ENCODE measurements at places on chromosomes 16 and 17.

- DNase-seq, result no peak
Observed at GRCh38 chr17:65515959-65516948, 45.2 kb downstream of the AXIN2 start.

DNA sequence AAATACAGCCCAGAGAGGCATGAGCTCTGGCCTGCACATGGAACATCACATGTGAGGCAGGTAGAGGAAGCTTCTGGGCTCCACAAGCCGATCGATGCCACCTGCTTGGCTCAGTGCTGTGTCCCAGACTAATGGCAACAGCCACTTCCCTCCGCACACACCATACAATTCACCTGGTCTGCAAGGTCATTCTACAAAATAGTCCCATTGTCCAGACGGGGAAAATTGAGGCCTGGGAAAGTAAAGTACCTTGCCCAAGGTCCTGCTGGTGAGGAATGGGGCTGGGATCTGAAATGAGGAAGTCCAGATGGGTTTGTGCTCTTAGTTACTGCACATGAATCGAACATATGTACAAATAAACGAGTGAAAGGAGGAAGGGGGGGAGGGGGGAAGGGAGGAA, 88.0 kb downstream of the LITAF start:
- DNase-seq, result no peak

GRCh38 chr16:2337431-2338296, 2.9 kb downstream of the ABCA3 start:
- no peak for DNase-seq

- no peak for DNase-seq
Observed at GRCh38 chr16:2511128-2511800, 2.5 kb upstream of the ATP6V0C start.

GRCh38 chr16:52912565-52913173, 140.0 kb downstream of the CHD9NB start:
- no peak for DNase-seq

- DNase-seq, result no peak
Observed at GRCh38 chr16:13793841-13794409, 126.0 kb upstream of the ERCC4 start.

DNA sequence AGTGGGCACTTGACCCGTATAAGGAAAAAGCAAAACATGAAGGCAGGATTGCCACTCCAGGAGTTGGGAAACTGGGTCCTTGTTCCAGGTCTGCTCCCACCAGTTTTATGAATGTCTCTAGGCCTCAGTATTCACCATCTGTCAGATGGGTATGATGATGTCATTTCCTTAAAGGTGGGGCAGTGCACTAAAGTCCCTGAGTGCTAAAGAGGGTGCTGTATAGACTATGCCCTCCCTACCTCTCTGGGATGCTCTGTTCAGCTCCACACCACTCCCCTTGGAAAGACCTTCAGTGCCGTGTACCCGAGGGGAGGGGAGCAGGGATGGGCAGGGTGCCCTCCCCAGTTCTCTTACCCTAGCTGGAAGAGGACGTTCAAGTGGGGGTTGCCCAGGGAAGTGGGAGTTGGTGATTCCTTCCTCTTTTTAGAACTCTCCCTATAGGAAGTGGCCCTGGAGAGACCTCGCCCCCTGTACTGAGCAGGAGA, 2.2 kb downstream of the LASP1 start:
- DNase-seq, result no peak

- no peak for DNase-seq
Observed at GRCh38 chr17:13734880-13735279, 133.2 kb upstream of the HS3ST3A1 start.

GRCh38 chr16:10088380-10088793, 93.8 kb downstream of the GRIN2A start:
- DNase-seq, result no peak

DNA sequence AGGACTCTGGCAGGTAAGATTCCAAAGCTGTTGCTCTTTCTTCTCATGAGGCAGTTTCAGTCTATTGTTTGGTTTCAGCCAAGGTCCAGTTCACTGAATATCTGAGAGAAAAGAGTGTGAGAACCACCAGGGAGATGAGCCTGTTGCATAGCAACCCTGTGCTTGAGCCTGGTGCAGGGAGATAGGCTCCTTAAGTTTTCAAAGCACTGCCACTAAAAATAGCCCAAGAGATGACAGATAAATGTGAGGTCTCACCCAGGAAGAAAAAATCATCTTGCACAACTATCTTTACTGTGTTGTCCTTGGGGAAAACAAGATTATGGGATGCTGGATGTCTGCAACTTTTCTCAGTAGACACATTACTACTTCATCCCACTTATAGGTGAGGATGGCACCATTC, 26.2 kb upstream of the NUDT7 start:
- no peak for DNase-seq

DNA sequence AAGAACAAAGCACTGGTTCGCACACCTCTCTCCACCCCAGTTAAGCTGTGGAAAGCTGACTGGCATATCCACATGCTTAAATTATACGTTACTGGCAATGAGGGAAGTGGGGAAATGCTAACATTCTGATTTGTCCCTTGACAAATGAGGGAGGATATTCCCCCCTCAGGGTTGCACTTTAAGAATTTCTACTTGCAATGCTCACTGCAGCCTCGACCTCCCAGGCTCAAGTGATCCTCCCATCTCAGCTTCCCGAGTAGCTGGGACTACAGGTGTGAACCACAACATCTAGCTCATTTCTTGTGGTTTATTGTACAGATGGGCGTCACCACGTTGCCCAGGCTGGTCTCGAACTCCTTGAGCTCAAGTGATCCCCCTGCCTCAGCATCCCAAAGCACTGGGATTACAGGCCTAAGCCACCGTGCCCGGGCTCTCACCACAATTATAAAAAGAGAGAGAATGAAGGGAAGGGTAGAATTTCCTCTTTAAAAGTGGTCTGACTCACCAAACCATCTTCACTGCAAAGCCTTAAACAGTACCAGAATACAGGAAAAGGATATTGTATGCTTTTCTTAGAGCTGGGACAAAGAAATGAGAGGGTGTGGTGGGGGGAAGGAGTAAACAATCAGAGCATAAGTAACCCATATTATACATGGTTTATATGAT, 38.9 kb downstream of the KANSL1 start:
- DNase-seq, result no peak

- no peak for DNase-seq
Observed at GRCh38 chr17:79670537-79671084, 59.8 kb upstream of the RBFOX3 start.

- no peak for DNase-seq
Observed at GRCh38 chr16:23342083-23342640, 40.1 kb downstream of the SCNN1B start.

DNA sequence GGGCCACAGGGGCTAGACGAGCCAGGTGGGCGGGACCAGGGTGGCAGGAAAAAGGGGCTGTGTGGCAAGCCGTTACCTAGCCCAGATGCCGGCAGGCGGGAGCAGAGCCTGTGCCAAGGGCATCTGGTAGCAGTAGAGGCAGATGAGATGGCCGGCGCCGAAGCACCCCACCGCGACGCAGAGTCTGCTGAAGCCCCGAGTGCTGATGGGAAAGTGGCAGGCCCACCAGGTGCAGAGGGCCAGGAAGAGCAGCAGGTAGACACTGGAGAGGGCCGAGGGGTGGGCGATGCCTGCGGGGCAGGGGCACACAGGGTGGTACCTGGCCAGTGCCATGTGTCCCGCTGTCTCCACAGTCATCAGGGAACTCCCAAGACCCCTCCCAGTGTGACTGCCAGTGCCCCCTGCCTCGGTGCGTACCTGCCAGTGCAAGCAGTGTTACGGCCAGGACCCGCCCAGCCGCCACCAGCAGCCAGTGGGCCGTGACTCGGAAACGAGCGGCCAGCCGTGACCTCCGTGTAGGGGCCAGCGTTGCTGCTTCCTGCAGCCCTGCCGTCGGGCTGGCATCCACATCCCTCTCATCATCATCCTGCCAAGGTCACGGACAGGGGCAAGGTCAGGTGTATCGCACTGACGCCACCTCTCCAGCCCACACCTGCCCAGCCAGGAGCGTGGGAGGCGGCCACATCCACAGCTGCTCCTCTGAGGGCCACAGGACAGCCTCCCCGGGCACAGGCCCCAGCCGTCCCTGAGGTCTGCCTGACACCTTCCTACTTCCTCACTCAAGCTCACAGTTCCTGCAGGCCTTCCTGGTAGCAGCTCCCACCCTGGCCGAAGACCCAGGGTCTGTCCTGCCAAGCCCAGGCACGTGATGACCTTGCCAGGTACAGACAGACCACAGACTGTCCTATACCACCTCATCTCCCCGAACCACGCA, 32.1 kb downstream of the CTU2 start:
- no peak for DNase-seq

- no peak for DNase-seq
Observed at GRCh38 chr16:69794486-69794885, 32.4 kb downstream of the WWP2 start.

DNA sequence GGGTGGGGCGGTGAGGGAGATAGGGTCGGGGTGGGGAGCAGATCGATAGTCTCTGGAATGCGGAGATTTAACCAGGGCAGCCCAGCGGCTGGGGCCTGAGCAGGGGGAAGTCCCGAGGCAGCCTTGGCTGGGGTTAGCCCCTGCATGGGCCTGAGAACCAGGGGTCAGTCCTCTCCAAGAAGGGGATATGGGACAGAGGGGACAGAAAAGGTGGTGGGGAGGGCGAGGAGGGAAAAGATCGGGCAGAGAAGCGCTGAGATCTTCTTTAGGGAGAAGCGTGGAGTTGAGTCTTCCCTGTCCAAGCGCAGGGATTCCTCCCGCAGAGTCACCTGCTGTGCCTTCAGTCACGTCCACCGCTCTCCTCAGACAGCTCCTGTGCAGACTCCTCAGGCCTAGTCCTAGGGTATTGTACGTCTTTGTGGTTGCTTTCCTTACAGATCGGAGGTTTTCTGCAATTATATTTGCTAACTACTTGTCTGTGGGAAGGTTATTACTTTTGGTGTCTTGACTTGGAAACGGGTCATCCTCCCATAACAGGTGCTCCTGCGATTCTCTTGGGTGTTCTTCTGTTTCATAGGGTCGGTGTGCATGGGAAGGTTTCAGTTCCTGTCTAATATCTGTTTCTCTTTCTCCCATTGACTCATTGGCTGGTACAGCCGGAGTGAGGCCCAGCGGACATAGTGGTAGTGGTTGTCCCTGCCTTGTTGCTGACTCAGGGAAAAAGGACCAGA, 952 bp downstream of the CD300A start:
- no peak for DNase-seq

DNA sequence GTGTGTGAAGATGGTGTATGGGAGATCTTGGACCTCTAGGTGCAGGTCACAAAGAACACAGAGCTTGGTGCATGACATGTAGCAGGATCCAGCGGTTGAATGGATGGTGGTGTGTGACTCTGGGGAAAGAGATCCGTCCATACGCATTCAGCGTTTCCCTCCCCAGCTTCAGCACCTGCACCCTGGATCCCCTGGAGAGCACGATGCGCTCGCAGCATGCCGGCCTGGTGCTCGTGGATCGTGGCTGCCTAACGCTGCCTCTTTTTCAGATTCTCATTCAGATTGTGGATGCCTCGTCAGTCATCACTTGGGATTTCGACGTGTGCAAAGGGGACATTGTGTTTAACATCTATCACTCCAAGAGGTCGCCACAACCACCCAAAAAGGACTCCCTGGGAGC, 70.9 kb downstream of the SEC14L1 start:
- DNase-seq, result no peak

- no peak for DNase-seq
Observed at GRCh38 chr16:89099905-89100304, 6.3 kb downstream of the ACSF3 start.

DNA sequence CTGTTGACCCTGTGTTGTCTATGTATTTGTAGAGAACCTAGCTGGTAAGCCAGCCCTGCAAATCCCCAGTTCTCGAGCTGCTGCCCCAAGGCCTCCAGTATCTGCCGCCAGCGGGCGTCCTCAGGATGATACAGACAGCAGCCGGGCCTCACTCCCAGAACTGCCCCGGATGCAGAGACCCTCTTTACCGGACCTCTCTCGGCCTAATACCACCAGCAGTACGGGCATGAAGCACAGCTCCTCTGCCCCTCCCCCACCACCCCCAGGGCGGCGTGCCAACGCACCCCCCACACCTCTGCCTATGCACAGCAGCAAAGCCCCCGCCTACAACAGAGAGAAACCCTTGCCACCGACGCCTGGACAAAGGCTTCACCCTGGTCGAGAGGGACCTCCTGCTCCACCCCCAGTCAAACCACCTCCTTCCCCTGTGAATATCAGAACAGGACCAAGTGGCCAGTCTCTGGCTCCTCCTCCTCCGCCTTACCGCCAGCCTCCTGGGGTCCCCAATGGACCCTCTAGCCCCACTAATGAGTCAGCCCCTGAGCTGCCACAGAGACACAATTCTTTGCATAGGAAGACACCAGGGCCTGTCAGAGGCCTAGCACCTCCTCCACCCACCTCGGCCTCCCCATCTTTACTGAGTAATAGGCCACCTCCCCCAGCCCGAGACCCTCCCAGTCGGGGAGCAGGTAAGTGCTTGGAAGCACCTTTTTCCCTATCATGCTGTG, 23.1 kb upstream of the CDC6 start:
- no peak for DNase-seq

- DNase-seq, result peak; percentile 74
Observed at GRCh38 chr17:79009397-79010303, at the start of gene CANT1. Gene CANT1, minus strand, starts transcription at chr17:79009764. Its CDS starts 12,142 bp downstream, at chr17:78997622.

DNA sequence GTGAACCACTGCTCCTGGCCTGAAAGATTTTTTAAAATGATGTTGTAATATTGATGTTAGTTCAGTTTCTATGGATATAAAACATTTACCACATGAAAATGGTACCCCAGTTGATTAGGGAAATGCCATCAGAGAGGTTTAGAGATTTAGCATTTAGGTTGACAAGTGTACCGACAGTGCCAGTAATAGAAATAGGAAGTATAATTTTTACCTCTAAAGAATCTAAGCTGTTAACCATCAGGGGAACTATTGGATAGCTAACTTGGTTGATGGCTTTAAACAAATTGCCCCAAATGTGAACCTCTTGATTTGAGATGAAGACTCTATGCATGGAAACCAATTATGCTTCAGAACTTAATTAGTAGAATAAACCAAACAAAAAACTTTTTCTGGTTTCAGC, 6.4 kb downstream of the CBFB start:
- DNase-seq, result no peak

DNA sequence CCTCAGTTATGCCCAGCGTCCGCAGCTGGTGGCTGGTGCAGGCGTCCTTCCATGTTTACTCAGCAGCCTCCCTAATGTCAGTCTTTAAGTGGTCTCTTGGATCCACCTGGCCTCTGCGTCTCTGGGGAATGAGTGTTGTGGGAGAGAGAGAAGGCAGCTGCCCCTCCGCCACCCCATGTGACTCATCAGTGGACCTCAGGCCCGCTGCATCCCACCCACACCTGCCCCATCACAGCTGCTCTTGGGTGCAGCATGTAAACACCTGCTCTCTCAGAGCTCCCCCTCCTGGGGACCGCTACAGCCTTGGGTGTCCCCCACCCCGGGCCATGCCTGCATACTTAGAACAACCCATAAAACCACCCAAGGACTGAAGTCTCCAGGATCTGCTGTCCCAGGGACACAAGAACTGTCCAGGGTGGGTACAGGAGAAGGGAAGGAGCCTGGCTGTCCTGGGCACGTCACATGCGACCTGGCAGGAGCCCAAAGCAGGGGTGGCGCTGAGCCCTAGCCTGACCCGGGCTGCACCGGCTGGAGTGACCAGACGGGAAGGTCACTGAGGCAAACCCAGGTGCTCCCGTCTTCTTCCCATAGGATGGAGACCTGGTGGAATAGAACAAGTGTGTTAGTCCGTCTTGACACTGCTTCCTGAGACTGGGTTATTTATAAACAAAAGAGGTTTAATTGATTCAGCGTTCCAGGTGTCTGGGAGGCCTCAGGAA, 4.2 kb downstream of the C16orf90 start:
- no peak for DNase-seq

- DNase-seq, result no peak
Observed at GRCh38 chr17:80303824-80304223, 43.2 kb downstream of the RNF213 start.
